ENCODE measurements at places on chromosomes 5 and 9. TPM values are rescaled to one million over a fixed set of nuclear protein-coding genes. Genes with fewer than 3 reads are reported as not detected.

CFAP157 gene
- not detected for total RNA-seq

PCDHA5 gene
- total RNA-seq = 0.47 TPM

C9orf43 gene
- 0.60 TPM for total RNA-seq

DAB2 gene
- total RNA-seq = 10.6 TPM

RICTOR gene
- total RNA-seq = 10.7 TPM

Data from A549 treated with CpdA at 1 μM for 4 hours (cell line).